ENCODE measurements at places on chromosomes 2 and 18.
A peak's percentile ranks its signal among the peaks of the same experiment; 100 is the strongest.

- no peak for DNase-seq
Measured at GRCh38 chr2:99725820-99726219, 236.0 kb upstream of the REV1 start.

GRCh38 chr2:57701391-57701791, 345.2 kb upstream of the VRK2 start:
- no peak for DNase-seq

DNA sequence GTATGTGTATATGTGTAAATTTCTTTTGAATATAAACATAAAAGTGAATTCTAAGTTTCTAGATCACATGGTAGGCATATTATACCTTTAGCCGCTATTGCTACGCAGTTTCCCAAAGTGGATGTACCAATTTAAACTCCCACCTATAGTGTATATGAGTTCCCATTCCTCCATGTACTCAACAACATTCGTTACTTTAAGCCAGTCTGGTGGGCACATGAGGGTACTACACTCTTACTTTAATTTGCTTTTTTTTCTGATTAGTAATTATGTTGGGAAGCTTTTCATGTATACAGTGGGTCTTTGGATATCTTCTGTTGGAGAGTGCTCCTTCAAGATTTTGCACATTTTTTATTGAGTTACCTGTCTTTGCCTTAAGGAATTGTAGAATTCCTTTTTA, 683.8 kb downstream of the ERBB4 start:
- no peak for DNase-seq

GRCh38 chr2:168118733-168119514, 128.5 kb downstream of the STK39 start:
- DNase-seq: peak; percentile 89

Data from left kidney (tissue), 8 donors.